ENCODE measurements at places on chromosomes 2 and 18. TPM values are rescaled to one million over a fixed set of nuclear protein-coding genes. Genes with fewer than 3 reads are reported as not detected.

Gene ITGA4
- 3.6 TPM for total RNA-seq

Gene WNT10A
- total RNA-seq = 16.2 TPM

Gene MTLN
- total RNA-seq = 104 TPM

Gene PROKR1
- total RNA-seq = not detected

Gene TMEM37
- total RNA-seq = not detected

Gene FASTKD2
- 35.2 TPM for total RNA-seq

Gene CRYBA2
- not detected for total RNA-seq

Gene STPG4
- not detected for total RNA-seq

Gene TMEM163
- total RNA-seq = not detected

Gene UGT1A4
- 0.33 TPM for total RNA-seq

Gene OBSL1
- 35.9 TPM for total RNA-seq

Gene CKAP2L
- total RNA-seq = 10.9 TPM

Gene SERPINB13
- 44.9 TPM for total RNA-seq

Gene PARD3B
- total RNA-seq = 1.6 TPM
